Type B pancreatic cell (in vitro differentiated cells): ENCODE measurements at places on chromosomes 13 and 19. TPM values are rescaled to one million over a fixed set of nuclear protein-coding genes. Genes with fewer than 3 reads are reported as not detected.

DNA sequence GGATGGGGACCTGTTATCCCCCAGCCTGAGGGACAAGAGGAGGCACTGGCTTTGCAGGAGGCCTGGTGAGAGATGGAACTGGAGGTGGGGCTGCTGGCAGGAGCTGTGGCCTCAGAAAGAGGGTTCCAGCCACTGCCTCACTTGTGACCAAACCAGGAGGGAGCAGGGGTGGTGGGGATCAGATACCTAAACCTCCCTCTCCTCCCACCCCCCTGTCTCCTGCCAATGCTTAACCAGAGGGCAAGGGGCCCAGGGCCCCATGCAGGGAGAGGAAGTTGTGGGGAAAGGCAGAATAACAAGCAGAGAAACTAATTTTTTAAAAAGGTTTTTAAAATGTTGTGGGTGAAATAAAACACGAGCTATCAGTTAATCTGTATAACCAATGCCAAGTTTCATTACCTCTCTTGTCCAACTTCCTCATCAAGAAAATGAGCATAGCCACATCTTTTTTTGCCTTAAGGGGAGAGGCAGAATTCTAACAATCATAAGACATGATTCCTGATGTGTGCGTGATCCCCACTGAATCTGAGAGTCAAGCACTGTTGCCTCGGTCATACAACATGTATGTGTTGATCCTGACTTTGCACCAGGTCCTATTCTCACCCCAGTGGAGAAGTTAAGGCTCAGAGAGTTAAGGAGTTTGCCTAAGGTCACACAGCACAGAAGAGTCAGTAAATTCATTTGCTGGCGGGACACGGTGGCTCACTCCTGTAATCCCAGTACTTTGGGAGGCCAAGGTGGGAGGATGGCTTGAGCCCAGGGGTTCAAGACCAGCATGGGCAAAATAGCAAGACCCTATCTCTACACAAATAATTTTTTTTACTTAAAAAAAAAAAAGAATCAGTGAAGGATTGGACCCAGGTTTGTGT is 12.9 kb downstream of the FXYD5 start:
- H3K4me3 ChIP-seq, result no peak overlapping the region
- DNase-seq, result no peak
- peaks cover 12% of the 10 kb centered on the region for H3K36me3 ChIP-seq
- H3K27ac ChIP-seq, result no peak overlapping the region
- no peaks in the 10 kb centered on the region for H3K27me3 ChIP-seq

DNA sequence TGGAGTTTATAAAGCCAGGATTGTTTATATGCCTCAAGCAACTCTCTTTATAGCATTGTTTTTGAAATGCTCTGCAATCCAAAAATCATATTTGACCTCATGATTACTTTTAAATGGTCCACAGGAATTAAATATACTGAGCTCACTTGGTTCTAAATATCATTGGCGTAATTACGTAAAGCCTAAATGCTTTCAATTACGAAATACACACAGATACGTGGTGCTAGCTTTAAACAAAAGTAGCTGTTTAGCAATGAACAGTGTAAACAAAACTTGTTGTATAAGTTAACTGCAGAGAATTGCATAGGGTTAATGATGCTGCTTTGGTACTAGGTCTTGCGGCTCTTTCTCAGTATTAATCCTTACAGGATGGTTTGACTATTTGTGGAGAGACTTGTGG is 346.6 kb downstream of the COG6 start:
- no peaks in the 10 kb centered on the region for H3K4me1 ChIP-seq
- H3K27me3 ChIP-seq, result no peaks in the 10 kb centered on the region
- no peaks in the 10 kb centered on the region for H3K36me3 ChIP-seq
- H3K27ac ChIP-seq, result no peak overlapping the region

DNA sequence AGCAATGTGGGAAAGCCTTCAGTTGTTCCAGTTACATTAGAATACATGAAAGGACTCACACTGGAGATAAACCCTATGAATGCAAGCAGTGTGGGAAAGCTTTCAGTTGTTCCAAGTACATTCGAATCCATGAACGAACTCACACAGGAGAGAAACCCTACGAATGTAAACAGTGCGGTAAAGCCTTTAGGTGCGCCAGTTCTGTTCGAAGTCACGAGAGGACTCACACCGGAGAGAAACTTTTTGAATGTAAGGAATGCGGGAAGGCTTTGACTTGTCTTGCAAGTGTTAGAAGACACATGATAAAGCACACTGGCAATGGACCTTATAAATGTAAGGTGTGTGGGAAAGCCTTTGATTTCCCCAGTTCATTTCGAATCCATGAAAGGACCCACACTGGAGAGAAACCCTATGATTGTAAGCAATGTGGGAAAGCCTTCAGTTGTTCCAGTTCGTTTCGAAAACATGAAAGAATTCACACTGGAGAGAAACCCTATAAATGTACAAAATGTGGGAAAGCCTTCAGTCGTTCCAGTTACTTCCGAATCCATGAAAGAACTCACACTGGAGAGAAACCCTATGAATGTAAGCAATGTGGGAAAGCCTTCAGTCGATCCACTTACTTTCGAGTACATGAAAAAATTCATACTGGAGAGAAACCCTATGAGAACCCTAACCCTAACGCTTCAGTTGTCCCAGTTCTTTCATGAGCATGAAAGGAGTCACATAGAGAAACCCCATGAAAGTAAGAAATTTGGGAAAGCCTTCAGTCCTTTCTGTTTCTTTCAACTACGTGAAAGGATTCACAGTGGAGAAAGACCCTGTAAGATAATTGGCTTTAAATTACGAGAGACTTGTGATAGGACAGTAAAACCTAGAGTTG is 20.1 kb downstream of the ZNF627 start:
- no peak overlapping the region for H3K27ac ChIP-seq
- no peaks in the 10 kb centered on the region for H3K4me1 ChIP-seq
- peaks cover 75% of the 10 kb centered on the region for H3K36me3 ChIP-seq
- no peaks in the 10 kb centered on the region for H3K27me3 ChIP-seq

The CFAP97D2 gene
- total RNA-seq, result not detected in 2 replicates

The PEX11G gene
- 4.8 and 5.7 TPM in 2 replicates for total RNA-seq

The ZNF211 gene
- total RNA-seq, result 15.2 and 26.5 TPM in 2 replicates

The TMEM238 gene
- total RNA-seq, result 8.1 and 14.0 TPM in 2 replicates
